ENCODE measurements at places on chromosomes 12 and 14.
A peak's percentile ranks its signal among the peaks of the same experiment; 100 is the strongest.

DNA sequence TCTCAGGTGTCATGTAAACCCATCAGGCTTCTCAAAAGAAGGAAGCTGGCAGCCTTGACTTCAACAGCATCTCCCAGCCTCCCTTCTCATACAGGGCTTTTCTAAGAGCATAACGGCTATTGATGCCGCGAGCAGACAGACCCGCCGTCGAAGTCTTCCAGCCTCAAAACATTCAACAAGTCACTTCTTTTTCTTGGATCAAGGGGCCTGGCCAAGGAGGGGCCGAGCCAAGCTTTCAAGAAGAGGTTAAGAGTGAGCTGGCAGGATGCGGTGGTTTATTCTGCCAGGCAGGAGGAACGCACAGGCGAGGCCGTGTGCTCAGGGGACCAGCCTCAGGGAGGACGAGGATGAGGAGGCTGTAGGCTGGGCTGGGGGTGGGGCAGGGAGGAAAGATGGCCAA is 102.9 kb upstream of the RFLNA start:
- ATAC-seq: no peak

GRCh38 chr12:3283137-3283680 is 206.0 kb downstream of the TSPAN9 start:
- ATAC-seq: no peak

DNA sequence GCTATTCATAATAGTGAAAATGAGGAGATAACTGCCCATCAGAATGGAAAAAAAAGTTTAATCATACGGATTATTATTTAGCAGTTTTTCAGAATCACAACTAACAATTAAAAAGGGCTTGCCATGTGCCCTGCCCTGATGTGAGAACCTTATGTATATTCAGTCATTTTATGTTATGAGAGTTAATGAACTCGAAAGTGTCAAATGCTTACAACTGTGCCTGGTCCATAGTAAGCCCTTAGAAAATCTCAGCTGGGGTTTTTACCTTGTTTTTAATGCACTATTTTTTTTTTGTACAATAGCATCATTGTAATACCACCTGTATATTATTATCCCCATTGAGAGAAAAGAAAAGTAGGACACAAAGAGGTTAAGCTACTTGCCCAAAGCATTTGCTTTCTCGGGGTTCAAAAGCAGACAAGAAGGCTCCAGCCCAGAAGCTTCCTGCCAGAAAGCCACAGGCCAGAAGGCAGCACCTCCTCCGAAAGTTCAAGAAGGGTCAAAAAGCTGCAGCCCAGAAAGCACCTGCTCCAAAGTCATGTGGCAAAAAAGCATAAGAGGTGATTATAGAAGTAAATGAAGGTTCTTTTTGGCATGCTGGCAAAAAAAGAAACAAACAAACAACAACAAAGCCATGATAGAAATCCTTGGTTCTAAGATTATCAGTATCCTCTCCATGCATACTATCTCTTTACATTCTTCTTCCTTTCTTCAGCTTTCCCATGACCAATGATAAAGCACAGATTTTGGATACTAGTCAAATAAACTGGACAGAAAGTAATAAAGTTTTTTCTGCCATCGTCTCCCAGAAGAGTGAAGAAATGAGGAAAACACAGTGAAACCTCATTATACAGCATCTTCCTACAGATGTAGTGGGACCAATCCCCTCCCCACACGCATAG is 59.1 kb upstream of the NAP1L1 start:
- no peak for ATAC-seq

DNA sequence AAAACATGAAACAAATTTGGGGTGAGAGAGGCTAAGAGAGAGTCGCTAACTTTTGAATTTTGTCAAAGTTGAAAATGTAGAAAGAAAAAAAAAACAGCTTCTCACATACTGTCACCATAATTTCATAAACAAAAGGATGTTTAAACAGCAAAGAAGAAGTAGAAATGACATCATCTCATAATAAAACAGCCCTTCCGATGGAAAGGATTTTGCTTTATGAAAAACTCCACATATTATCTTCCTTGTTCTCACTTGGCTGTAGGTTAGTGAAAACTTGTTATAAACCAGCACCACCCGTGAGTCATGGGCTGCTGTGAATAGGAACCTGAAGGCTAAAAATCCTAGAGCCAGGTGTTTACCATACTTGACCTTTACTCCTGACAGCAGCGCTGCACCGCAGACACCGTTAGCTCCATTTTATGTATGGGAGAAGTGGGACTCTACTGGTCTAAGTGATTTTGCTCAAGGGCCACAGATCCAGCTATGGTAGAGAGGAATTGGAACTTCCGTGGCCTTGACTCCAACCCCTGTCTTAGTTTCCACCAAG is 63.0 kb upstream of the VRK1 start:
- no peak for ATAC-seq

- ATAC-seq: no peak
Observed at GRCh38 chr14:37726708-37727107, 131.3 kb downstream of the TTC6 start.

DNA sequence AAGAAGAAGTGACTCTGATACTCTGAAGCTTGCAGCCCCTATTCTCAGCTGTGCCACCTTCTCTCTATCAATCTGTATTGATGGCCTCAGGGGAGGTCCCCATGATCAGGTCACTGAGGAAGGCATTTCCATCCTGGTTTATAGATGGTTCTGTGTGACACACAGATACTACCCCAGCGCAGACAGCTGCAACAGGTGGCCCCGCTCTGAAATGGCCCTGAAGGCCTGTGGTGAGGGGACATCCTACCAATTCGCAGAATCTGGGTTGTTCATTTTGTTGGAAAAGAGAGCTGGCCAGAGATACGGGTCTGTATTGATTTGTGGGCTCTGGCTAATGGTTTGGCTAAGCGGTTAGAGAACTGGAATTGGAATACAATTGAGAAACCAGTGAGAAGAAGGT is 21.7 kb downstream of the DLK1 start:
- no peak for ATAC-seq

GRCh38 chr14:26959972-26960660 is 362.3 kb upstream of the NOVA1 start:
- ATAC-seq: no peak

- peak; percentile 44 for ATAC-seq
Observed at GRCh38 chr14:30906752-30907658, 32.6 kb downstream of the COCH start.

DNA sequence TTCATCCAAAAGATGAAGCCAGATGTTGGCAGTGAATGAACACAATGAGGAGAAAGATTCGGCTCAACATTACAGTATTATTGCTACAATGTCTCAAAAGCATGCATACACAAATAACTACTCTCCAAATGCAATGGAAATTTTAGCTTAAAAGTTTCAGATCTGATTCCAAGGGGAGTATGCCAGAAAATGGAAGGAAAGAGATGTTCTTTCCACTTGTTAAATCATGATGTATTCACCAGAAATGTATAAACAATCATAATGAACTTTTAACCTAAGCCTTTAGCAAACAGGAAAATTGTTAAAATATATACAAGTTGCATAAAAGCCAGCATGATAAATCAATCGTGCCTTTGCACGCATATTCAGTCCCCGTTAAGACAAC is 62.1 kb downstream of the SH2B3 start:
- ATAC-seq: no peak

GRCh38 chr12:89733579-89734201 is 25.1 kb upstream of the ATP2B1 start:
- ATAC-seq: no peak

DNA sequence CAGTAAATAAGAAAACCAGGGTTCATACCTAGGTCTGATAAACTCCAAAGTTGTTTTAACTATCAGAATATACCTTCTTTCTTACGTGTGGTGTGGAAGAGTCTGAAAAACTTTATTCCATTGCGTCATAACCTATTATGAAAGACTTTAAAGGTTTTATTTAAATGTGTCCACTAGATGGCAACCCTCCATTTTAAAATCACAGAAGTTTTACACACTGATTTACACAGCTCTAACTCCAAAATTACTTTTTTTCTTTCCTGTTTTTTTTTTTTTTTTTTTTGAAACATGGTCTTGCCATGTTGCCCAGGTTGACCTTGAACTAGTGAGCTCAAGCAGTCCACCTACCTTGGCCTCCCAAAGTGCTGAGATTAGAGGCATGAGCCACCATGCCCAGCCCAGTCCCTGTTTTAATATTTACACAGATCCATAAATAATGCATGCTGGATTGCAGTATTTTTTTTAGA is 17.3 kb upstream of the TMPRSS12 start:
- ATAC-seq: peak; percentile 18

DNA sequence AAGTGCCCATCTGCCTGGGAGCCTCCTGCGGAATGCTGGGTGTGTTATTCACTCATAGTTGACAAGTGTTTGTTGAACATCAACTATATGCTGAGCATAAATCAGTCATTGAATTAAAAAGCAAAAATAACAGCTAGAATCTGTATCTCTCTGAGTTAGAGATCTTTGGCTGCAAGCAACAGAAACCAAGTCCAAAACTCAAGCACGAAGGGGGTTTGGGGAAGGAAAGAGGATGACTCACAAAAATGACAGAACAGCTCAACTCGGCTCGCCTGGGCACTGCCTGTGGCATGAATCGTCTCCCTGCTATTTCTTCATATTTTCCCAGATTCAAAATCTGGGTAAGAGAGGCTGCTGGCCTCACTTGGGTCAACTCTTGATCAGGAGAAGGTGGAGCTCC is 72.6 kb upstream of the NCOR2 start:
- no peak for ATAC-seq

GRCh38 chr14:74618078-74618952 is 6.3 kb upstream of the LTBP2 start:
- no peak for ATAC-seq

DNA sequence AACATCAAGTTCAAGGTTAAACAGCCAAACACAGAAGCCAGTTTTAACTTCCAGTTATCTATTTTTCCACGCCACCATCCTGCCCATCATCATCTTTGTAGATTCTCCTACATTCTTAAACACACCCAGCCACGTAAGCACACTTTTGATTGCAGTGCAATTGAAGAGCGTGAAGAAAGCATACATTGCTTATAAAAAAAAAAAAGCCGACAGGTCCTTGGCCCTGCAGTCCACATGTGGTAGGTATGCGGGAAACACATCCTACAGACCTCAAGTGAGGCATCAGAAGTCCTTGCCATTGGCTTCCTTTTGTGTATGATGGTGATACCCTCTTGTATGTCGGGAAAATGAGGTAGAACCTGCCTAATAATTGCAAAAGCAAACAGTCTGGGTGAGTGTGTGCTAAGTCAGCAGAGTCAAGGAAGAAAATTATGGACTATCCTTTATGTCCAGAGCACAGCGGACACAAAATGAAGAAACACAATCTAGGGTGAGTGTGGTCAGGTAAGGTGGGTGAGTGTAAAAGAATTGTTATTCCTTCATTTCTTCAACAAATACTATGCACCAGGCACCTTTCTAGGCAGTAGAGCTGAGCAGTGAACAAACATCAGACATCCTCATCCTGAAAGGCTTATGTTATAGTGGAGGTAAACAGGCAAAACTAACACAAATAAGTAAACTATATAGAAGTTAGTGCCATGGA is 51.5 kb downstream of the EID3 start:
- ATAC-seq: no peak

GRCh38 chr12:25733541-25733940 is 180.5 kb upstream of the LMNTD1 start:
- ATAC-seq: no peak

GRCh38 chr14:24837280-24838046 is 203.5 kb upstream of the GZMB start:
- no peak for ATAC-seq

DNA sequence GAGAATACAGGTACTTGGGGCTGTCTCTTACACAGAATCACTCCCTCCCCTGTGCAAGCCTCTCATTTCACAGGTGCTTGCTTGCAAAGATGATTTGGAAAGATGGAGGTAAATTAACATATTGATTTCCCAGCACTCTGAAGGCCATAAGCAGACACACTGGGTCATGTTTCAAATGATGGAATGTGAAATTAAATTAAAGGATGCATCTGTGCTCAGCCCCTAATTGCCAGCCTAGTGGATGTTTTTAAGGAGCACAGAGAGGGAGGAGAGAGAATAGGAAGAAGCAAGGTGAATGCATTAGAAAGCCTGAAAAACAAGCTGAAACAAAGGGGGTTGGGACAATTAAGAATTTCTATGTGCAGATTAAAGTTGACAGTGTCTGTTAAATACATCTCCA is 96.1 kb upstream of the GRIP1 start:
- peak; percentile 53 for ATAC-seq

DNA sequence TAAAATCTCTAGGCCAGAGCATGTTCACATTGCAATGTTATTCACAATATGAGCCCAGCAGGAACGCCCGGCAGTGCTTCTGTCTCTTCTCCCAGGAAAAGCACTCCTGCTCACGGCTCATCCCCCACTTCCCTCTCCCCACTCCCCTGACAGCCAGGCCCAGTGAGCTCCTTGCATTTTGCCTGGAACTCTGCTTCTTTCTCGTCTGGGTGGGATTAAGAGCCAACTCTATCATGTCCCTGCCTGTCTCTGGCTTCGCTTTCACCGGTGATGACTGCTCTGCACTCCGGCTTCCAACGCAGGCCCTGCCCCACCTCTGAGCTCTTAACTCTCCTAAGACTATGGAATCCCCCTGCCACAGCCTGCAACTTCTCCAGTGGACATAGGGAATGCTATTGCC is 2.5 kb downstream of the PLEK2 start:
- no peak for ATAC-seq

- peak; percentile 49 for ATAC-seq
Observed at GRCh38 chr14:95319312-95320077, at the start of gene CLMN. Gene CLMN, minus strand, starts transcription at chr14:95319908. Its CDS starts 116 bp downstream, at chr14:95319792.

DNA sequence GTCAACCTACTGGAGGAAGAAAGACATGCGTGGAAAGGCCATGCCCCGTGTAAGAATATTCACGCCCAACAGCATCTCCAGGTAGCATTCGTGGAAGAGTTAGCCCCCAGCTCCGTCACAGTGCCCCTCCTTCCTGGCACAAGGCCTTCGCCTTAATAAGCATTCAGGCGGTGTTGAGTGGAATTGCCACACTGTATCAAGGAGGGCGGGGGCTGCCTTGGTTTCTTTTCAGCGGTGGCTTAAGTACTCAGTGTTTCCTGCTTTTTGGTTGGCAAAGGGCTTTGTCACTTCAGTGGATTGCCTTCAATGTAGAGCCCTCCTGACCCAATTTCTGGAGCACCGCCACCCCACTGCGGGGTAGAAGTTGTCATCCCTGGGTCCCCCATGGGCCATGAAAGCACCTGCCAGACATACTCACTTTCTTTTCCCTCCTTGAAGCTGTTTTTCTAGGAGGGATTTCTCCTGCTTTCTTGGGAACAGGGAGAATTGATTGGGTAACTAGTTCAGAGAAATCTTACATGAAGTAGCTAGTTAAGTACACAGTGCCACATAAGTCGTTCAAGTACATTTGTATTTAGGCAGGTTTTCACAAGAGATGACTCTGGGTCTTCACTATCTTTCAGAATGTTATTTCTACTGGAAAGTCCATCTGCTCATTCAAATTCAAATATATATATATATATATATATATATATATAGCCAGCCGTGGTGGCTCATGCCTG is 65.5 kb upstream of the STON2 start:
- no peak for ATAC-seq
